ENCODE measurements at places on chromosomes 7 and 10.

GRCh38 chr7:107690611-107691010 lies 30.0 kb downstream of the SLC26A4 start:
- DNase-seq, result no peak

- DNase-seq, result no peak
These were observed 38.5 kb upstream of the LOXL4 start for GRCh38 chr10:98306501-98306900.

GRCh38 chr10:90921906-90922305 lies 1.0 kb upstream of the ANKRD1 start:
- DNase-seq, result no peak

- no peak for DNase-seq
These were observed 471 bp upstream of the TOMM7 start for GRCh38 chr7:22823142-22823497.

GRCh38 chr10:84076047-84076388 lies 63.3 kb upstream of the GHITM start:
- no peak for DNase-seq

DNA sequence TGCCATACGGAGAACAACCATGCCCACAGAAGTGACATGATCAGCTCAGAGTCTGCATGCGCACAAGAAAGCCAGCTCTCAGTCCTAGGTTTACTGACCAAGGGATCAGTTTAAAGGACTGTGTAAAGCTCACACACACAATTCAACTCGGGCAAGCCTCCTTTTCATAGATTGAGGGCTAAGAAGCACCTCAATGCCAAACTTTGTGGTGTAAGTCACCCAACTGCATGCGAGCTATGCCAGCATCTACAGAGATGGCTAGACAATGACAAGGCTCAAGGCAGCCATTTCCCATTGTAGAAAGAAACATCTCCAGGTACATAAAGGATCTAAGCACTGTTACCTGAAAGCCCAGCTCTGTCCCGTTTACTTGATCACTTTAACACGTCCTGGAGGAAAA lies 36.8 kb downstream of the GPAM start:
- DNase-seq, result no peak
